ENCODE measurements at places on chromosomes 4 and X.
A peak's percentile ranks its signal among the peaks of the same experiment; 100 is the strongest.

GRCh38 chr4:20248155-20248558 lies 3.5 kb upstream of the SLIT2 start:
- peak; percentile 70 for DNase-seq

GRCh38 chr4:122542411-122543236 lies 78.2 kb downstream of the IL21 start:
- no peak for DNase-seq

DNA sequence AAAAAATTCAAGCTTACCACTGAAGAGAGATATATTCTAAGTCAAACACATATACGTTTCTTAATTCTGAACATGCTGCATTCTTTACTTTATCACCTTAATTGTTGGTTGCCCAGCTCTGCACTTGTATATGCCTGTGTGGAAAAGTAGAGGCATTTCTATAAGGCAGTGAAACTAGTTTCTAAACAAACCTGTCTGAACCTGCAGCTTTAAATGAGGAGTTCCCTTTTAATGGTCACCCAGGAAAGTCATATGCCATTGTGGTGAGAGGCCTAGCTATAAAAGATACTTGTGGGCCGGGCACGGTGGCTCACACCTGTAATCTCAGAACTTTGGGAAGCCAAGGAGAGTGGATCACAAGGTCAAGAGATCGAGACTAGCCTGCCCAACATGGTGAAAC lies 147.4 kb upstream of the RXFP1 start:
- DNase-seq = no peak

- DNase-seq = peak; percentile 90
Measured at GRCh38 chr4:122764071-122764820, 31.7 kb downstream of the BBS12 start.

DNA sequence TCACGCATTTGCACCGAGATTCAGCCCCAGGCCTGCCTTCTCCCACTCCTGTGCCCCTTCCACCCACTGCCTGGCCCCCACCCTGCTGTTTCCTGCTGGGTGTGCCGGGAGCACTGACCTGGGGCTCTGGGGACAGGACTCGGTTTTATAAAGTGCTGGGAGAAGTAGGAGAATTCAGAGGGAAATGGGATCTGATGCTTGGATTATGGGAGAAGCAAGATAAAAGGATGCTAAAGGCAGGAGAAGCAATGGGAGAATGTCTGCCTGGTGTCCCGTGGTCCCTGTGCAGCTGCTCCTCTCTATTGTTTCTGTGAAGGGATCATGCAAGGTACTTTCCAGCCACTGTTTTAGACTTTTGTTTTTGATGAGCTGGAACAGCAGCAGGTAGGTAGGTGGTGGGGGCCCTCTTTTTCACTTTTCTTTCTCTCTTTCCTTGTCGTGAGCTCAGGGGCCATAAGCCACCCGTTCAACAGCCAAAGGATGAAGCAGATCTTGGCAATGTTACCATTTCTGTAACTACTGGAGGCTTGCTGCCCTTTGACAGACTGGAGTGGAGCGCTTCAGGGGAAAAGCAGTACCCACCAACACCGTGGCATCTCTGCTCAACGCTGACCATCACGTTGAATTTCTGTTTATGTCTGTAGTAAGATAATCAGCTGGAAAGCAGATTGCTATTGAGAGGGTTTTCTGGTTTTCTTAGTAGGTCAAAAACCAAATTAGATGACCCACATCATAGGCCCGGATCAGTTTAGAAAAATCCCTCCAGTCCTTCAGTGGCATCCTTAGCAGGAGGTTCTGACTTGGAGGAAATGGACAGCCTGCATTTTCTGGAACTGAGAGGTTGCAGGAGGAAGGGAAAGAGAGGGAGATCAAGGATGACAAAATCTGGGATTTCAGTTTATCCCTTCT lies 63.8 kb upstream of the ENPP6 start:
- peak; percentile 18 for DNase-seq

DNA sequence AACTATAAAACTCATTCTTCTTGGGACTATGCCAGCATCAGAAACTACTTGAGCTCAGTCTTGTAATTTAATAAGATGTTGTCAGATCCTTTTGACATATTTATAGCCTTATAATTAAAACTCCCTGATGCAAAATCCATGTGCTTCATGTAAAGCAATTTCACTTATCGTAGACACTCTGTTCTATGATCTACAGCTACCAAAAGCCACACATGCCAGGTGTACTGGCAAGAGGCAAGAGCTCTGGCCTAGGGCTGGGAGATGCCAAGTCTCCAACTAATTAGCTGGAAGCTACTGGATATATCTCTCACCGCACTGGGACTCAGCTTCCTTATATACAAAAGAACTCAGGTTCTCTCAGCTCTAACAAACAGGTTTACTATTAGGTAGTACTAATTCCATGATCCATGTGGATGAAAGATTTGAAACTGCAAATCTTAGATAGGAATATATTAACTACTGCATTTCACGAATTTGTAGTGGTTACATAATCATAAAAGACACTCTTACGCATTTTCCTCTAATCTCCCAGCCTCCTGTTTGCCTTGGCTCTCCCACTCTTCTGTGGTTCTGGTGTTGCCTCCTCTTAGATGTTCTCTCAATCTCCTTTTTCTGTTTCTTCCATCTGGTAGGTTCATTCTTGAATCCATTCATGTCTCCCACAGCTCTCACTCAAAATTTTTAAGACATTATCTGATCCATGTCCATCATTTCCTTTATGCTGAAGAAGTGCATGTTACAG lies 103.0 kb downstream of the HHIP start:
- no peak for DNase-seq

DNA sequence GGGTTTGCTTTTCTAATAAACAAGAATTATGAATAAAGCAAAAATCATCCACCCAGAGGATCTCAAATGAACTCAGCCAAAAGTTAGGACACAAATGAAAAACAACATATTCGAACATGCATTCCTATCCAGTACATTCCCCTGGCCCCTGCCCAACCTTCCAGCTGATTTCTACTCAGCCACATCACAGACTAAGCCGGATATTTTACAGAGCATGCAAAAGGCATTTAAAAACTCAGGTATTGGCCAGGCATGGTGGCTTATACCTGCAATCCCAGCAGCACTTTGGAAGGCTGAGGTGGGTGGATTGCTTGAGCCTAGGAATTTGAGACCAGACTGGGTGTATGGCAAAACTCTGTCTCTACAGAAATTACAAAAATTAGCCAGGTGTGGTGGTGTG lies 54.6 kb downstream of the RELL1 start:
- peak; percentile 48 for DNase-seq

DNA sequence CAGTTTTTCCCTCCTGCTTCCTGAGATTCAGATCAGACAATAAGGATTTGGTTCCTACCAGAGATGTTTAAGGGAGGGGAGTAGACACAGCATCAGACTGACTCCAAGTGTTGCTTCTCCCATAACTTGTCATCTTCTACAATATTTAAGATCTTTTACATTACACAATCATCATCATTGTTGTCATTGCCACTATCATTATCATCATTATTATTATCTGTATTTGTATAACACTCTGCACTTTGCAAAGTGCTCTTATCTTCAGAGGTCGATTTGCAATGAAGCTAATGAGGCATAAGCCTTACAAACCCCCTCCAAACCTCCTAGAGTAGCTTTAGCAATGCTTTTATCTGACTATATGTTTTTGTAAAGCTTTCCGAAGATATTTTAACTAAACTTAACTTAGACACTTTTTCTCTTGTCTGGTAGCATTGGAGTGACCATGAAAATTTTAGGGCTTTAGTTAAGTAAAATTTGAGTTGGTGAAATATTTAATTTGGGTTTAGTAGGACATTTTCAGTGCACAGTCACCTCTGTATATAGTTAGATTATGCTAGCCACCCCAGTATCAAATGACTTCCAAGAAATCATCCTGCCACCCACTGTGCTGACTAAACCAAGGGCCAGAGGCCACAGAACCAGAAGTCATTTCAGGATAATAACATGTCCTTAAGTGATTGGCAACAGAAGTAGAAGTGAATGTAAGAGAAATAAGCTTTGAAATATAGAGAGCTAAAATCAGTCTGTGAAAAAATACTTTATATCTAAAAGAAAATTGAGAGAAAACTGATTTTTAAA lies 124.2 kb upstream of the NRK start:
- no peak for DNase-seq

GRCh38 chr4:155371432-155372043 lies 5.2 kb downstream of the MAP9 start:
- DNase-seq = peak; percentile 44

- DNase-seq = no peak
Measured at GRCh38 chr4:95106408-95106928, 348.7 kb downstream of the BMPR1B start.

DNA sequence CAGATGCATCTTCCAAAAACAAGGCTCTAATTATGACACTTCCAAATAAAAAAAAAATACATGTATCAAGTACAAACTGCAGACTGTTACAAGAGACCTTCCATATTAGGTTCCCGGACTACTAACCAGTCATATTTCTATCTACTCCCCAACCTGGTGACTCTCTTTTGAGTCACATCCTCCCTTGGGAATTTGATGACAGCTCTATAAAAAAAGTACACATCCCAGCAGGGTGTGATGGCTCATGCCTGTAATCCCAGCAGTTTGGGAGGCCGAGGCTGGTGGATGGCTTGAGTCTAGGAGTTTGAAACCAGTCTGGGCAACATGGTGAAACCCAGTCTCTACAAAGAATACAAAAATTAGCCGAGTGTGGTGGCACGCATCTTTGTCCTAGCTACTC lies 14.9 kb downstream of the RPGR start:
- no peak for DNase-seq

DNA sequence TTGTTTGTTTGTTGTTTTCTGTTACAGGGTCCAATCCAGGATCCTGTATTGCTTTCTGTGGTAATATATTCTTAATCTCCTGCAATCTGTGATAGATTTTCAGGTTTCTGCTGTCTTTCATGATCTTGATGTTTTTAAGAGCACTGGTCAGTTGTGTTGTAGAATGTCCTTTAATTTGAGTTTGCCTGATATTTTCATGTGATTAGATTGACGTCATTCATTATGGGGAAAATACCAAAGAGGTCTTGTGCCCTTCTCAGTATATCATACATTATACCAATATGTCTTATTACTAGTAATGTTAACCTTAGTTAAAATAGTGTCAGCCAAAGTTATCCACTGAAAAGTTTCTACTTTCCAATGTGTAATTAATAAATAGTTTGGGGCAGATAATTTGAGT lies 929.3 kb downstream of the PCDH19 start:
- DNase-seq = no peak
